ENCODE measurements at places on chromosomes 3 and 15.

DNA sequence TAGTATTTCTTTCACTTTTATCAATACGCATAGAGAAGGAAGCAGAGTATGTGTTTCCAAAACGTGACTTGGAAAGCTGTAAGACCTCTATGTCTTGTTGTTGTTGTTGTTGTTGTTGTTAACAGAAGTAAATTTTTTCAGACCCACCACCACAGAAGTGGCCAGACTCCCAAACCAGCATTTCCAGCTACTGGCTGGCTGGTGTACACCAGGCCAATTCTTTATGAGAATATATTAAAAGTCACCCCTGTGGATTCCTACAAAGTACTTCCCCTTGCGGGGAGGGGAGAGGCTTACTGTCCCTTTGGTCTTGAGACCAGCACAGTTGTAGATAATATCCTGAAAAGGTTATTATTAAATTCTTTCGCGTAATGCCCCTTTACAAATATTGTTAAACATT, 1.6 kb upstream of the FOXP1 start:
- peak; percentile 33 for DNase-seq

GRCh38 chr15:27797765-27798164, 301.4 kb downstream of the OCA2 start:
- no peak for DNase-seq

DNA sequence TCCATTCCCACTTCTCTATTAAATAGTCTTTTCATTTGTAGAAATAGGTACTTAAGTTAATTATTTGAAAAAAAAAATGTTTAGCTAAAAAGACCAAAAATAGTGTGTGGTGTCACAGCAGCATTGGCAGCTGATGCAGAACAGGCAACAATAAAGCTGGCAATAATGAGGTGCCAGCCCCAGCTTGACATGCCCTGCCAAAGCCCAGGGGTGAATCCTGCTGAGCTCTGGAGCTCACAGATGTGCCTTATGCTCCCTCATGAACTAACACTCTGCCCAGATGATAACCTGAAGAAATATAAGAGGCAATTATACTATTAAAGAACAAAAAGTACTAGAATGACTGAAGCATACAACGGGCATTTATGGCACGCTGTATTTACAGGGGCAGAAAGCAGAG, 63.8 kb downstream of the IGSF11 start:
- DNase-seq: no peak

DNA sequence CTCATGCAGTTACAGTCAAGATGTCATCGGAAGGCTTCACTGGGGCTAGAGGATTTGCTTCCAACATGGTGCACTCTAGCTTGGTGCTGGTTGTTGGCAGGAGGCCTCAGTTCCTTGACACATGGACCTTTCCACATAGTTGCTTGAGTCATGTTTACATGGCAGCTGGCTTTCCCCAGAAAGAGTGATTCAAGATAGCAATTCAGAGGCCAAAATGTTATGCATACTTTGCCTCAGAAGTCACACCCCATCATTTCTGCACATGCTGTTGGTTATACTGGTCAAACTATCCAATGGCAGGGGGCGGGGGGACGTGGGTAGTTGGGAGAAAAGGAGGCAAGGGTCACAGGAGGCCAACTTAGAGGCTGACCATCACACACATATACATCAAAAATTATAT, 58.7 kb downstream of the FOXB1 start:
- DNase-seq: no peak

GRCh38 chr3:23103764-23104163, 99.4 kb upstream of the UBE2E2 start:
- DNase-seq: no peak

DNA sequence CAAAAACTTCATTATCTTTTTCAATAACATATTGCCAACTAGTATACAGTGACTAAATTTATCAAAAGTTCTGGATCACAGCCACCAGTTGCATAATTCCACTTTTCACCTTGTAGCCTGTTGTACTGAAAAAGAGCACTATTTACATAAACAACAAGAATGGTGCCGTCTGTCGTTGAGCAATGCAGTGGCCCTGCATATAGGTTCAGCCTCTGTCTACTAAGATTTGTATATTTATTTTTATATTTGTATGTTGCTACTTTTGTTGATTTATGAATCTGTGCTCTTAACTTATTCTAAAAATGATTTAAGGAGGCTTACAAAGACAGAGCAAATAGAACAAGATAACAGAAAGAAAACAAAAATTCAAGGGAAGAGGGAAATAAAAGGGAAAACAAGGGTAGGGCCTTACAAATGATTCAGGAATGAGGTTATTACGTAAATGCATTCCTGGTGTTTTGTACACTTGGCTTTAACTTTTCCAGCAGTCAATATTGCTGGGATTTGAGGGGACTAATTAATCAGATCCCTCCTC, 257.6 kb upstream of the STT3B start:
- no peak for DNase-seq

- no peak for DNase-seq
Observed at GRCh38 chr15:38373016-38373415, 80.9 kb upstream of the FAM98B start.

- DNase-seq: no peak
Observed at GRCh38 chr15:63079947-63080626, 37.5 kb downstream of the TPM1 start.

DNA sequence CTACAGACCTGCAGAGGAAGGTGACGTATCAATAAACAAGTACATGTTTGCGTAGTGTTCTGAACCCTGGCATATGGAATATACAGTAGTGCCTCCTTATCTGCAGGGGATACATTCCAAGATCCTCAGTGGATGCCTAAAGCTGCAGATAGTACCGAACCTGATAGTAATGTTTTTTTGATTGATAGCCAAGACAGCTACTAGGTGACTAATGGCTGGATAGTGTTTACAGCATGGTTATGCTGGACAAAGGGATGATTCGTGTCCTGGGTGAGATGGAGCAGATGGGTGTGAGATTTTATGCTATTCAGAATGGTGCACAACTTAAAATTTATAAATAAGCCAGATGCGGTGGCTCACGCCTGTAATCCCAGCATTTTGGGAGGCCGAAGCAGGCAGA, 55.8 kb upstream of the IGF2BP2 start:
- no peak for DNase-seq

DNA sequence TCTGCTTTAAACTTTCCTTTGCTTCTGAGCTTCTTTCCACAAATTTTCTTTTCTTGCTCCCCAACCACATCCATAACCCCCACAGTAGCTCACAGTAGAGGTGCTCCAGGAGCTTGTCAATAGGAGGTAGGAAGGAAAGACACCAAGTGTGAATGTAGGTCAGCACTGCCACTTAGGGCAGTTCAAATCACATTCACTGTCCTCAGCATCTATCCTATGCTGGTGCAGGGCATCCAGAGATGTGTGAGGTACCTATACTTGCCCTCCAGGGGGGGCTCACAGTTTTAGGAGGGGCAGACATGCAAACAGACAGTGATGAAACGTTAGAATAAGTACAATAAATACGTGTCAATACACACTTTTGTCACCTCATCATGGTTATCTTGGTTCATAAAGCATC, 1.5 kb upstream of the SPSB4 start:
- DNase-seq: no peak

- DNase-seq: no peak
Observed at GRCh38 chr3:24420224-24420623, 74.4 kb downstream of the THRB start.

GRCh38 chr3:16893618-16894200, 9.0 kb downstream of the PLCL2 start:
- no peak for DNase-seq

GRCh38 chr15:54518156-54518882, 540.1 kb downstream of the UNC13C start:
- no peak for DNase-seq

- DNase-seq: no peak
Observed at GRCh38 chr3:66486202-66486601, 14.6 kb downstream of the LRIG1 start.

DNA sequence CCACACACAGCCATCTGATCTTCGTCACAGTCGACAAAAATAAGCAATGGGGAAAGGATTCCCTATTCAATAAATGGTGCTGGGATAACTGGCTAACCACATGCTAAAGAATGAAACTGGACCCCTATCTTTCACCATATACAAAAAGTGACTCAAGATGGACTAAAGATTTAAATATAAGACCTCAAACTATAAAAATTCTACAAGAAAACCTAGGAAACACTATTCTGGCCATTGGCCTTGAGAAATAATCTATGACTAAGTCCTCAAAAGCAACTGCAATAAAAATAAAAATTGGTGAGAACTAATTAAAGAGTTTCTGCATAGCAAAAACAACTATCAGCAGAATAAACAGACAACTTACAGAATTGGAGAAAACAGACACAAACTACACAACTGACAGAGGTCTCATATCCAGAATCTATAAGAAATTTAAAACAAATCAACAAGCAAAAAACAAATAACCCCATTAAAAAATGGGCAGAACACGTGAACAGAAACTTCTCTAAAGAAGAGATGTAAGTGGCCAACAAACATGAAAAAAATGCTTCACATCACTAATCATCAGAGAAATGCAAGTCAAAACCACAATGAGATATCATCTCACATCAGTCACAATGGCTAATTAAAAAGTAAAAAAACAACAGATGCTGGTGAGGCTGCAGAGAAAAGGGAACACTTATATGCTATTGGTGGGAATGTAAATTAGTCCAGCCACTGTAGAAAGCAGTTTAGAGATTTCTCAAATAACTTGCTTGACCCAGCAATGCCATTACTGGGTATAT, 104.0 kb downstream of the NR1I2 start:
- DNase-seq: no peak

DNA sequence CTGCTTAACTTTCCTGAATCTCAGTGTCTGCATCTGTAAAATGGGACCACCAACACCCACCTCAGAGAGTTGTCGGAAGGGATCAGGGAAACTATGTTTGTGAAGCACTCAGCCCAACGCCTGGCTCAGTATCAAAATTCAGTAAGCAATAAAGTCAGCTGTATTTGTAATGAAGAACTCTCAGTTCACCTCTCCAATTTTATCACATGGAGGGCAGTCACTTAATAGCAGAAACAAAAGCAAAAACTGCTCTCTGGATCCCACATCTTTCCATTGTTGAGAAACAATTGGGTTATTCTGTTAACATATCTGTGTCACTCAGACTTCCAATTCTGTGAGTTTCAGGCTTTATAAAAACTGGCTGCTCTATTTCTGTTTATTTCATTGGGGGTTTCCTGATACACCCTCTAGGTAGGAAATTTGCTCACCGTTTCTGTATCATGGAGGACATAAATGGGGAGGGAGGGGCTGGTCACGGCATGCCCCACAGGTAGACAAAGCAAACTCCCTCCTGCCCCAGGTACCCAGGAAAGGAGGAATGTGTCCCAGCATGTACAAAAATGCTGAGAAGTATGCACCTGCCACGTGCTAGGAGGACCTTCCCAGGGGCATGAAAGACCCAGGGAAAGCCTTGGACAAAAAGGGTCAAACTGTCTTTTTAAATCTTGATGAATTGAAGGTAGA, 81.4 kb upstream of the LMOD3 start:
- no peak for DNase-seq

DNA sequence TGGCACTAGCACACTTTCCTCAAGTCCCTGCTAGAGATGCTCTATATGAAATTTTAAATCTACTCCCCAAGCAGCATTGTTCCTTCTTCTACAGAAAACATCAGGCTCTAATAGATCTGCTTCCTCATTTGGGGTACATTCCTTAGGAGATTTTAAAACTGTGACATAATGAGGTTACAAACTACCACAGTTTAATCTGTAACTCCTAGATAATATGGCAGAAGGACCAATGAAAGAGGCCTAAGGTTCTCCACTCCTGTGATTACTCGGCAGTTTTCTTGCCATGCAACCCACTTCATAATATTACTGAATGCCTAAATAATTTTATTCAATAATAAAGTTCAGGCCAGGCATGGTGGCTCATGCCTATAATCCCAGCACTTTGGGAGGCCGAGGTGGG, 16.1 kb downstream of the ZNF106 start:
- no peak for DNase-seq

- peak; percentile 40 for DNase-seq
Observed at GRCh38 chr3:51929420-51930003, 12.2 kb downstream of the RRP9 start.

DNA sequence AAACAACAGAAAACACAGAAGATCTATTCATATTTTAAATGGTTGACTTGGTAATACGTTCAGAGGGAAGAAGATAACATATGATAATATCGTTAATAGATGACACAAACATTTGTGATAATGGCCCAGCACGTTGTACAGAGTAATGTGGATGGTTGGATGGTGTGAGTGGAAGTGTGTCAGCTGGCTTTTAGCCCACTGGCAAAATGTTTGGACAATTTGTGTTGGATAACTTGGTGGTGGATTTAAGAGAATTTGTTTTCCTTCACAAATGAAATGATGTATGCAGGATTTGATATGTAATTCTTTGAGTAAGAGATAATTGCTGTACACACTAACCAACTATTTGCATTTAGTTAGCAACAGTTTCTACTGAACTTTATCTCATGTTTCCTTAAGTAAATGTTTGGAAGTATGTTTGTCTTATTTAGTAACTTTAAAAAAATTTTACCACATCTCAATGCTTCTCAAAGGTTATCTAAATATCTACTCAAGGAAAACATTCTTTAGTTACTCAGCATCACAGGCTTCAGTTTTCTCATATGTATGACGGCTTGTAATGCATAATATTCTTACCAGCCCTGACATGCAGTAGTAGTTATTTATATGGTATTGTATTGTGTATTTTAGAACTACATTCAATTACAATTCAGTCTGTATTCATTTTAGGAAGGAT, 328.5 kb upstream of the GOLIM4 start:
- DNase-seq: no peak

DNA sequence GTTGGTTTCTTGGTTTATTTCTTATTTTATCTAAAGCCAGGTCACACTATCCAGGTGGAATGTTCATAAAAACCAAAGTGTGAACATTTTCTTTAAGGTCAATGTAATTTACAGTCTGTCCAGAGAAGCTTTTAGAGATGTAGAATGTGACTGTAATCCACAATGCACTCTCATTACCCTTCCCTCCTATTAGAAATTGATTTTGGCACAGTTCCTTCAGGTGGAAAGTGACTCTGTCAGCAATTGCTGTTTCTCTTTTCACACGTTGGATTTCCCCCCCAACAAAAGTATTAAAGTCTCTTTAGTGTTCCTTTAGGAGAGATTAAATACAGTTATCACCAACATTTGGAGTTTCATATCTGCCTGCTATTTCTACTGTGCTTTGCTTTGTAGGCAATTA, 31.6 kb upstream of the COPB2 start:
- no peak for DNase-seq

- DNase-seq: no peak
Observed at GRCh38 chr15:72740219-72740618, 43.3 kb downstream of the ADPGK start.

DNA sequence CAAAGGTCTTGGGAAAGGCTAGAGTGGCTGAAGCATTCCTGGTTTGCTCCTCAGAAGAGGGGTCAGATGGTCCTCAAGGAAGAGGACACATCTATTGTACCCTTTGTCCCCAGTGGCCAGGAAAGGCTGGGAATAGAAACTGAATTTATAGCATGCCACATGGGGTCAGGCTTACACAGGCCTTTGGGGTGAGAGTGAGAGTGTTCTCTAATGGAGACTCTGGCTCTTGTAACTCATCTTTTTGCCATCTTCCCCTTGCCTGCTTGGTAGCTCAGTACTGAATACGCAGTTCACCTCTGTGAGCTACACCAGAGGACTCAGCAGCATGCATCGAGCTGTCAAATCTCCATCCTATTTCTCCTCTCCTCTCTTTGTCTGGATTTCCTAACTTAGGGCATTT, 87.5 kb downstream of the ATP2B2 start:
- no peak for DNase-seq
